HS-27A (cell line): ENCODE measurements at places on chromosomes 5 and 9.

DNA sequence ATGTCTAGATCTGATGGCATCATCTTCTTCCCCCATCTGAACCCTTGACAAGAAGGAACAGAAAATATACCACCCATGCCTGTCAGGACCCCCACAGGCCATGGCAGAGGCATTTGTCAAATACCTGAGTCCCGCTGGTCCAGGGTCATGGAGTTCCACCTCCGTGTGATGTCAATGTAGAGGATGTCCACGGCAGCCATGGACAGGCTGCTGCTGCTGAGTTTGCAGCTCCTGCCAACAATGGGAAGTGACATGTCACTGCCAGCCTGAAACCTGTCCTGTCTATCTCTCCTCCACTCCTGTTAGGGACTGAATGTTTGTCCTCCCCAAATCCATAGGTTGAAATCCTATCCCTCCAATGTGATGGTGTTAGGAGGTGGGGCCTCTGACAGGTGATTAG is 208.8 kb downstream of the DAB2IP start:
- no peak for DNase-seq

DNA sequence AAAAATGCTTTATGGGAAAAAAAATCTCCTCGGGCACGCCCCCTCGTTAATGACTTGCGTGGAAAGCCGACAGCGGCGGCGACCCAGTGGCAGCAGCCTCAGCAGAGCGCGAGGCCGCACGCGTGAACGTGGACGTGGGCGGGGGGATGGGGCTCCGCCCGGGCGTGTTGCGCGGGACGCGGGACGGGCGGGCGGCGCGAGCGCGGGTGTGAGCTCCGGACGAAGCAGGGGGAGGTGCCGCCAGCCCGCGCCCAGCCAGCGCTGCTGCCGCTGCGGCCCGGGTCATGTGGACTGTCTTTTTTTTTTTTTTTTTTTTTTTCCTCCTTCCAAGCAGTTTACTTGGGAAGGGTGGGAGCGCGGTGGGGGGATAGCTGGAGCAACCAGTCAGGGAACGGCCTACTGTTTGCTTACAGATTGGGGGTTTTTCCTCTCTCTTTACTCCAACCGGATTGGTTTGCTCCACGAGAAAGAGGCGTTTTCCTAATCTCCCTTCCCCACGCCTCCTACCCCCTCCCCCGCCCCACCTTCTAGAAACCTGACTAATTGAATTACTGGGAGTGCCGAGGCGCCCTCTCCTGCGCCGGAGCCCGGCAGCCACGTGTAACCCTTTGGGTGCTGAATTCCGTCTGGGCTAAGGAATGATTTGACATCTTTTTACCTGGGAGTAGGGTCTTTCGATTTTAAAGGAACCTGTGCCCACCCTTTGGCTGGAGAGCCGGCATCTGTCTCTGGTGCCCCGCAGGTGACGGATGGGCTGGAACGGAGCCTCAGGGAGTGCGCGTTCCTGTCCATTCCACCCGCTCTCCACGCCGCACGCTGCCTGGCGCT is 1.7 kb upstream of the EFNA5 start:
- peak; percentile 66 for DNase-seq

DNA sequence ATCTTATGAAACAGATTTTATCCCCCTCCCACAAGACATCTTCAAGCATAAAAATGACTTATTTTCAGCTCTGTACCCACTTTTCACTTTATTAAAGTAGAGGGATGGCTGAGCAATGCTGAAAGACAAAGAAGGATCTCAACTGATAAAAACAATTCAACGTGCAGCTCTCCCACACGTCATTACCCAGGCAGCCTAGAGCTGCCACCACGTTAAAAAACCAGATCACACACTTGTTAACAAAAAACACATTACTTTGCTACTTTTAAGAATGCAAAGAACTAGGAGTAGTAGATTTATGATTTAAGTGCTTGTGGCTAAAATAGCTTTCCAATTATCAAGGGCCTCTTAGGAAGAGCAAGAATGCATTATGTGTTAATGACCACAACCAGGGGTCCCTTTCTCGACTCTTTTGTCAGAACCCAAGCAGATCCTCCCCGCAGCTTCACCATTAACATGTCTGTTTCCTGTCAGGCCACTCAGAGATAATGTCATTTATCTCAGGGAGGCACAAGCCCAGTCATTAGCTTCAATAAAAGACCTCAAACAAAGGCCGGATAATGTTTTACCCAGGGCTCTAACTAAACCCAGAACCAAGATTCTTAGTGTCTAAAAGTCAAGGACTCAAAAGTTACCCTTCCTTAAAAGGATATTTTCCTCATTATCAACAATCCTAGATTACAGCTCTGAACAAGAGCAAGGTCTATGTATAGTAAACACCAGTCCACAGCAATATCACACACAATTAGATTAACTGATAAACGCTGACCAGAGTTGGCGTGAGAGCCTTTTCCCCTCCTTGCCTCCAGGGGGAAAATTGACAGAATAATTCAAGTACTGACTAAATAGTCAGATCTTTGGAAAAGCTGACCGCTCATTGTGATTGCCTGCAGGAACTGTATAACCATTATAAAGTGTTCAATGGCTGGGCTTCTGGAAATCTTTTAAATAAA is 7.5 kb downstream of the ZNF608 start:
- DNase-seq: no peak

- no peak for DNase-seq
These were observed 80.0 kb downstream of the SUSD1 start for GRCh38 chr9:112094948-112095681.

GRCh38 chr5:80302636-80303035 is 17.2 kb upstream of the SPZ1 start:
- DNase-seq: no peak

- DNase-seq: peak; percentile 51
These were observed 123.6 kb downstream of the PALM2AKAP2 start for GRCh38 chr9:109903515-109904138.

- no peak for DNase-seq
These were observed 93.2 kb downstream of the ZFAND5 start for GRCh38 chr9:72271613-72272478.
